Sigmoid colon (tissue), 7 donors: ENCODE measurements at places on chromosomes 13 and 19. TPM values are rescaled to one million over a fixed set of nuclear protein-coding genes. Genes with fewer than 3 reads are reported as not detected.

DNA sequence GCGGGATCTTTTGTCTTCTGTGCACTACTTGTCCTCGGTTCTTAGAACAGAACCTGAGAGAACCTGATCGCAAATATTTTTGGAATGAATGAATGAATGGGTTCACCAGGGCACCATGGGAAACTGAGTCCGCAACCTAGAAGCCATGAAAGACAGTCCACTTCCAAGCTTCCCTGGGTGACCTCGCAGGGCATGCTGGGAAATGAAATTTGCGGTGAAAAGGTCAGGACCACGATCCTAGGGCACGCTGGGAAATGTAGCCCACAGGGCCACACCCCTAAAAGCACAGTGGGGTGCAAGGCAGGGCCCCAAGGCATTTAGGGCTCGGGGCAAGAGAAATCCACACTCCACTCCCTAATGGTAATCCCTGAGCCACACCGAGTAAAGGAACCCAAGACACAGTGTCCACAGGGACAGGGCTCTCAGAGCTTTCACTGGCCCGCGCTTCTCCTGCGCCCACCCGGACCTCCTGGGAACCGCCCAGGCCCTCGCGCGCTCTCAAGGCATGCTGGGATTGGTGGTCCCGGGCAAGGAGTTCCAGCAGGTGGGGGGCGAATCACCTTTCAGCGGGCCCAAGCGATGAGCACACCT, 1.1 kb upstream of the PPP1R12C start:
- no peak for DNase-seq

Gene GPR183
- 4.8 TPM for polyA plus RNA-seq

Gene TEX101
- polyA plus RNA-seq: 0.22 TPM

Gene GRIK5
- not detected for polyA plus RNA-seq

DNA sequence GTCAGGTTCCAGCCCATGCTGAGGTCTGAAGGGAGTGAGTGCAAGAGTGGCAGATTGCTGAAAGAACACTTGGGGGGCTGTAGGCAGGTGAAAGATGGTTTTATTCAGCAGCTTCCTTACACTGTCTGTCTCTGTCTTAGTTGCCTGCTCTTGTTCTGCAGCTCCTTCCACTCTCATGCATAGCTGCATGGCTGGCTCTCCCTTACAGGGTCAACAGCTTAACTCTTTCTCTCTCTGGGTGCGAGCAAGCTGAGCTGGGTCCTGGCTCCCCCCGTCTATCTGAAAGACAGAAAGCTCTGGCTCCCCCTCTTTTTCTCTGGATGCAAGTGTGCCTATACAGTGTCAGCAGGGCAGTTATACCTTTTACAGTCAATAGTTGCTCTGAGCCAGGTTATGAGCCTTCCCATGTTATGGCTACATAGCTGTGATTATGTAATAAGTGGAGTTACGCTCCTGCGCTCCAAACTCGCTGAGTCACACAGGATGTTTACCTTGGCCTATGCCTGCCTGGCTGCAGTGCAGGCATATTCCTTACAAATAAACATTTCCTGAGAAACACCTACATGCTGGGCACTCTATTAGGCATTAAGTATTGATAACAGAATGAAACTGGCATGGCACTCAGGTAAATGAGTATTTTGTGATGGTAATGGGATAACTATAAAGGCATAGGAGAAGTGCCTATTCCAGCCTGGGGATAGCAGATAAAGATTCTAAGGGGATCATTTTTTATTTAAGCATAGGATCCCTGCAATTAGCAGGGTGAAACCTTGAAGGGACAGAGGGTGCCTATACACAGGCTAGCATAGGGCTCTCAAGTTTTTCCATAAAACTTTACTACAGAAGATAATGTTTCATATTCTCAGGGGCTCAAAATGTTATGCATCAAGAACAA, 826.9 kb upstream of the PCDH9 start:
- no peak for DNase-seq

Gene ZNF324B
- 2.1 TPM for polyA plus RNA-seq

- DNase-seq: no peak
These were observed 331.7 kb downstream of the LIG4 start for GRCh38 chr13:107883561-107884175.

DNA sequence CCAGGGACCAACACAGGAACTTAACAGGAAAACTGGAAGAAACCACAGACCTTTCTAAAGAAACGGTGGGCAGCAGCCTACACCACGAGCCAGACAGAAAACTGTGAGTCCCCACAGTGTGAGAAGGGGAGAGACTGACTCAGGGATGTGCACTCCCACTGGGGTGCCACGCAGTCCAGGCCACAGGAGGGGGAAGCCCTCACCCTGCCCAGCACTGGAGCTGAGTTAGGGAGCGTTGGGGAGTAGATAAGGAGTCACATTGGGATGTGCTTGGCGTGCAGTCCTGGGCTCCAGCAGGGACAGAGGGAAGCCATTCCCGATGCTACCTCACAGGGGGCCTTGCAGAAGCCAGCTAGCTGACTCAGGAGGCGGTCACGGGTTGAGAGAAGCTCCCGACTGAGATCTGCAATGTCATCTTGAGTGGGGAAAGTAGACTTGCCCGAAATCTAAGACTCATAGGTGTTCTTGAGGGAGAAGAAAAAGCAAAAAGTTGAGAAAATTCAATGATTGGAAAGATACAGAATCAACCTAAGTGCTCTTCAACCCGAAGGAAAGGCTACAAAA, 17.3 kb downstream of the SIGLEC8 start:
- peak; percentile 70 for DNase-seq

DNA sequence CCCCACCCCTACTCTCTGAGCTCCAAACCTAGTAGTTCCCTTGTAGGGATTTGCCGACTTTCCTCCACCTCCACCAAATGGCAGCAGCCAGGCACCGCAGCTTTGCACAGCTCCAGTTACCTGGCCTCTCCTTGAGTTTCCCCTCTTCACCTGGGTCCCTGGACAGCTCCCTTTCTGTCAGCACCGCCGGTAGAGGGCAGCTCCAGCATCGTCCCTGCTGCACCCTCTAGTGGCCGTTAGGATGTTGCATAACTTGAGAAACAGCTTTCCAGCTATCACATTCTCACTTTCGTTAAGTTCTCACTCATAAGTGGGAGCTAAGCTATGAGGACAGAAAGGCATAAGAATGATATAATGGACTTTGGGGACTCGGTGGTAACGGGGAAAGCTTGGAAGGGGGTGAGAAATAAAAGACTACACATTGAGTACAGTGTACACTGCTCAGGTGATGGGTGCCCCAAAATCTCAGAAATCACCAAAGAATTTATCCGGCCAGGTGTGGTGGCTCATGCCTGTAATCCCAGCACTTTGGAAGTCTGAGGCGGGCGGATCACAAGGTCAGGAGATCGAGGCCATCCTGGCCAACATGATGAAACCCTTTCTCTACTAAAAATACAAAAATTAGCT, 60.4 kb upstream of the OLFM4 start:
- DNase-seq: peak; percentile 78

DNA sequence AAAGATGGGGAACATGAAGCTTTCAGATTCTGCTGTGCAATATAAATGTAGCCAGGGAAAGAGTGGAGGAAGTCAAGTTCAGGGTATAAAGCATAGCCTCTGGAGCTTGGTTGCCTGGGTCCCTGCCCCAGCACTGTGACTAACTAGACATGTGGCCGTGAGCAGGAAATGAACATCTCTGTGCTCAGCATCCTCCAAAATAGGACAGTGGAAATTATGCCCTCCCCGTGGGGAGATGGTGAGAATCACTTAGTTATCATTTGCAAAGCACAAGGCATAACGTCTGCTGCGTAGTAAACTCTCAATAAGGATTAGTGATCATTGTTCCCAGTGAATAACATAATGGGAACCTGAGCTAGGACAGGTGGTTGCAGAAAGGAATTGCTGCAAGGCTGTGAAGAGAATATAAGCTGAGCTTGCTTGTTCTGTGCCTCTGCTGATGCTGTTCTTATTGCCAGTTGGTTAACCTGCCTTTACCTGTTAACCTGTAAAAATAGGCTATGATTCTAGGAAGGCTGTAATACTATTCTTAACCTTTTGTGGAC, 441.0 kb downstream of the COG6 start:
- no peak for DNase-seq

DNA sequence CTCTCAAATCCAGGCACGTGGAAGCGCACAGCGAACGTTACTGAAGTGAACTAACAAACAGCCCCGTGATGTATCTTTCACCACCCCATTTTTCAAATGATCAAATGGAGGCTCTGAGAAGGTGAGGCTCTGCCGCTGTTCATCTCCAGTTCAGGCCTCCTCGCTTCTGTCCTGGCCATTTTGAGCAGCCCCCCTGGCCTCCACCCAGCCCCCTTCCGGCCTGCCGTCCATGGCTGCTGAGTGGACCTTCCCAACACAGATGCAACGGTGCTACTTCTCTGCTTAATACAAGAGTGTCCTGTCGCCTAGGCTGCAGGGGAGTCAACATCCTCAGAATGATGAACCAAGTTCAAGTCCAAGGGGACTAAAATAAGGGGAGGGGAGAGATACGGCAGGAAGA, 9.7 kb downstream of the SYDE1 start:
- no peak for DNase-seq

GRCh38 chr13:42113478-42113877, 65.0 kb downstream of the DGKH start:
- no peak for DNase-seq

DNA sequence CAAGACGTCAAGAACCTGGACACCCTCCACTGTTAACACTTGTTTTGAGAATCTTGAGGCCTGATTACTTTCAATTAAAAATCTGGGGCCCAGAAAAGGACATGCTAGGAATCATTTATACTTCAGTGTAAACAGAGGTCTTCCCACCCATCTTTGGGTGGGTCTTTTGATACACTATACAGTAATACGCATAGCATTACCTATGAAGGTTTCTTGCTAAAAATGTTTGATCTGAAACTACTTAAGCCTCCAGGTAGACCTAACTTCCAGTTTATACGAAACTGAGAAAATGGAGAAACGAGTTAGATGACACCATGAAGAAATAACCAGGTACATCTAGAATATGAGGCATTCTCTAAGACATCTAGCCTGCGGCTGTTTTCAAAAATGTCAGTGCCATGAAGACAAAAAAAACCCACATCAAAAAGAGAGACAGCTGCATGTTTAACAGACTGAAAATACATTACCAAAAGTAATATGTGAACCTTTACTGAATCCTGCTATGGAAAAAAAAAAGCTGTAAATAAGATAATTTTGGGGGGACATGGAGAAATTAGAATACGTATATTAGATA, 36.6 kb downstream of the TGDS start:
- no peak for DNase-seq

Gene PPFIA3
- 35.3 TPM for polyA plus RNA-seq

Gene DENND1C
- polyA plus RNA-seq: 6.0 TPM

- DNase-seq: no peak
These were observed 2101.7 kb upstream of the PCDH20 start for GRCh38 chr13:63517371-63517770.

Gene CEACAM20
- polyA plus RNA-seq: 0.22 TPM

Gene COQ8B
- 24.7 TPM for polyA plus RNA-seq

DNA sequence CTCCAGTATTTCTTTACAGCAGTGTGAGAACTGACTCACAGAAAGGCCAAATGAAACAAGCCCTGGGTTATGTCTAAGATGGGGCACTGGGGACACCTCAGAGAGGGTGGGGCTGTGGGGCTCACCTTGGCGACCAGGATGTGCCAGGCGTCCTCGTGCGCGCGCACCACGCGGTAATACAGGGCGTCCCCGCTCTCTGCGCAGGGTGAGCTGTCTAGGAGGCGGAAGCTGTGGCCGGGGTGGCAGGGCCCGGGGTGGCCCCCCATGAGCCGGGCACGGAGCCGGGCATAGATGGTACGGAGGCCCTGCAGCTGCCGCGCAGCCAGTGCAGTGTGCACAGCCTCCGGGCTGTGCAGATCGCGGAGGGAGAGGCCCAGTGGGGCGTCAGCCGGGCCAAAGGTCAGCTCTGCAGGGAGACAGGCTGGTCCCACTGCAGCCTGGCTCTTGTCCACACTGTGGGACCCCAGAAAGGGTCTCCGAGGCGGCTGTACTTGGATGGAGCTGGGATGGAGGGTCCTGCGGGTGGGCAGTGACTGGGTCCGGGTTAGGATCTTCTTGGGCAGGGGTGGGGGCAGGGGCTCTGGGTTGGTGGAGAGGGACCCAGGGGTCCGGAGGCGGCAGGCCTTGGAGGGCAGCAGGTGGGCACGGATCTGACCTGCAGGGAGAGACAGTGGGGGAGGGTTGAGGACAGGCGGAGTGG, 3.4 kb downstream of the PEAK3 start:
- DNase-seq: no peak

Gene SLC46A3
- polyA plus RNA-seq: 9.6 TPM

- DNase-seq: no peak
These were observed 47.9 kb upstream of the MYCBP2 start for GRCh38 chr13:77374786-77375185.

Gene DIS3
- 11.8 TPM for polyA plus RNA-seq

DNA sequence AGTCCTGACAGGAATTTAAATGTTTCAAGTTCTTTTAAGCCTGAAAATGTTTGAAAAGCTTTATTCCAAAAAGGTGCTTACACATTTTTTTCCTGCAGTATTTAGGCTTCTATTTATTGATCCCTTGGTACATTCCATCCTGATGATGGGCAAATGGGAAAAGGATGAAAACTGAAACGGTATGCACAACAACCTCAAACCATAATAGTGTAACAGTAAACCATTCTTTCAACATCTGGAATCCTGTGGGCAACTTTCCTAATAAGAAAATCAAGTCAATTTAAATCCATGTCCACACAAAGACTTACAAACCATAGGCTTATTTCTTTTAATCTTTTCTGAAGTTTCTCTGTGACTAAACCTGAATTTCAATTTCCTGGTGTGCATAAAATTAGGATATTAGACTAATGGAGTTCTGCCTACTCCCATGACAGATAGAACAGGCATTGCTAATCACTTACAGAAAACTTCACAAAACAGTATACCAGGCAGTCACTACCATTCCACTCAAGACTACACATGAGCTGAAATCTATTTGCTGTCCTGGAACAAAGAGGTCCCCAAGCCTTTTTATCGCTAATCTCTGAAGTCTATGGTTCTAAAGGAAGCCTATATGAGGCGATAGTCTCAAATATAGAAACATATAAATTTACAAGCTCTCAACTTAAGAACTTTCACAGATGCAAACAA, 103.3 kb downstream of the DLEU7 start:
- DNase-seq: no peak

DNA sequence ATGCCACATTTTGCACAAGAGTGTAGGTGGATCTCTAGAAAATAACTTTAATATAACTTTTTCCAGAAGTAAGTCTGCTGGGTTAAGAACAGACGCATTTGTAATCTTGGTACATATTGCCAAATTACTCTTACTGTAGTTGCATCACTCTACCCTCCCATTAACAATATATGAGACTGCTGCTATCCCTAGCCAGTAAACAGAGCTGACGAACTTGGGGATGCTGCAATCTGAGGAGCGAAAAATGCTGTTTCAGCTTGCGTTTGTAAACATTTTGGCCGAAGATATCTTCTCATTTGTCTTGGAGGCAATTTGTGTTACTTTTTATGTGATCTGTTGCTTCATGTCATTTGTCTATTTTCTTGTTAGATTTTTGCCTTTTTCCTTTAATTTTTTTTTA, 1482.8 kb downstream of the OLFM4 start:
- no peak for DNase-seq

Gene TMEM238
- 0.90 TPM for polyA plus RNA-seq

GRCh38 chr13:109454167-109454917, 332.0 kb downstream of the IRS2 start:
- no peak for DNase-seq
